Frontal cortex (tissue), 4 donors: ENCODE measurements at places on chromosomes 2 and 18.

DNA sequence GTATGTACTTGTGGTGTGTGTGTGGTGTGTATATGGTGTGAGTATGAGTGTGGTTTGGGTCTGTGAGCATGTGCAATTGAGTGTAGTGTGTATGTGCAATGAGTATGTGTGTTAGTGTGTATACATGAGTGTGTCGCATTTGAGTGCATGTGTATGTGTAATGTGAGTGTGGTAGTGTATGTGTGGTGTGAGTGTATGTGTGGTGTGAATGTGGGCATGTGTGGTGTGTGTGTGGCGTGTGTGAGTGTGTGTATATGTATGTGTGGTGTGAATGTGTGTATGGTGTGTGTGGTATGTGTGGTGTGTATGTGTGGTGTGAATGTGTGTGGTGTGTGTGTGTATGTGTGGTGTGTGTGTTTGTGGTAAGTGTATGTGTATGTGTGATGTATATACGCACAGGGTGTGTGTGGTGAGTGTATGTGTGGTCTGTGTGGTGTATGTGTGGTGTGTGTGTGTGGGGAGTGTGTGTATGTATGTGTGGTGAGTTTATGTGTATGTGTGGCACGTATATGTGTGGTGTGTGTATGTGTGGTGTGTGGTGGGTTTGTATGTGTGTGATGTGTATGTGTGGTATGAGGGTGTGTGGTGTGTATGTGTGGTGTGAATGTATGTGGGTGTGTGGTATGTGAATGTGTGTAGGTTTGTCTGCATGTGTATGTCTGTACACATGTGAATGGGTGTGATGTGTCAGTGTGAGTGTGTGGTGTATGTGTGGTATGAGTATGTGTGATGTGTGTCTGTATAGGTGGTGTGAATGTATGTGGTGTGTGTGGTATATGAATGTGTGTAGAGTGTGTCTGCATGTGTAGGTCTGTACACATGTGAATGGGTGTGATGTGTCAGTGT is 123.4 kb downstream of the DOCK10 start:
- DNase-seq, result no peak

DNA sequence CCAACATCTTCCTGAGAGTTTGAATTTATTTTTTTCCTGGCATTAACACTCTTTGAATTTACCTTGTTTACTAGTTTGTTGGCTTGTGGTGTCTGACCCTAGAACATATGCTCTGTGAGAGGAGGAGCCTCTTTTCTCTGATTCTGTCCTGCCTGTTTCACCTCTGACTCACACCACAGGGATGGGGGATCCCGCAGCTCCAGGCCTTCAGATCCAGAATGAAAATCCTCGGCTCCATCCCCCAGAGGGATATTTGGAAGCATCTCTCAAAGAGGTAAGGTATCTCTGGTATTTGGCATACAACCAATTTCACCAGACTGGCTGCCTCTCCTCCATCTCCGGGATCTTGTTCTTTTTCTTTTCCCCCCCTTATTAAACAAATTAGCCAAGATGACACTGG is 104.7 kb downstream of the GPR39 start:
- DNase-seq, result no peak

DNA sequence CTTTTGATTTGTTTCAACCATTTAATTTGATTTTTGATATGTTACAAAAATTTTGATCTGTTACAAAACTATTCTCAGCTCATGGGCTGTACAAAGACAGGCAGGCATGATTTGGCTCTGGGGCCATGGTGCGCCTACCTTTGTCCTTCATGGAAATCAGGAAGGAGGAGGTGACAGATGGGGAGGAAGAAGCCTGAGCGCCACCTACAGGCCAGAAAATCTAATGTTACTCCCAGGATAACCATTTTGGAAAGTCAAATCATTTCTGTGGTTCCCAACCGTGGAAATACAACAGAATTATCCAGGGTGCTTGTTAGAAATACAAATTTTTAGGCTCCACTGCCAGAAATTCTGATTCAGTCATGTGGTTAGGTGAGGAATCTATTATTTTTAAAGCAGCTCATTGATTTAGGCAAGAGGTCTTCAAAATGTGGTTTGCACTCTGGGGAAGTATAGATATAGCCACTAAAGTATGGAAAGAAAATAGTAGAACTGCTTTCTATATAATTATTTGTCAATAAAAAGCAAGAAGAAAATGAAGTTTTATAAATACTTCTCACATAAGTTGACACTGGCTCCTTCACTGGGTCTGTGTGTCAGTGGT is 93.9 kb downstream of the EVA1A start:
- DNase-seq, result no peak

DNA sequence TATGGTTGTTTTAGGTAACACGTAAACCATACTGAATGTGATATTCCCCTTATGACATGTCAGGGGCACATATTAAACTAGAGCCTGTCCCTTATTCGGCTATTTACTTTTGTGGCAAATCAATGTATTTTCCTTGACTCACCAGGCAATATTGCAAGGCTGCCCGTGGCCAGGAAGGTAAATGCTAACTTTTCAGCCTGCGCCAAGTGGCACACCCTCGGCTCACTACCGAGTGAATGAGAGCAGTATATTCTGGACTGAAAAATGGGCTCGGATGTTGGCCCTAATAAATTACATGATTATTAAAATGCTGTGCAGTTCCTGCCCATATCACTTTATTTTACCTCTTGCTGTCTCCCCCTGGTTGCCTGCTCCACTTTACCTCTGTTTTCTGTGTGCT is 46.7 kb downstream of the POU3F3 start:
- no peak for DNase-seq

- DNase-seq, result no peak
Measured at GRCh38 chr2:180208841-180209240, 201.7 kb upstream of the CWC22 start.

DNA sequence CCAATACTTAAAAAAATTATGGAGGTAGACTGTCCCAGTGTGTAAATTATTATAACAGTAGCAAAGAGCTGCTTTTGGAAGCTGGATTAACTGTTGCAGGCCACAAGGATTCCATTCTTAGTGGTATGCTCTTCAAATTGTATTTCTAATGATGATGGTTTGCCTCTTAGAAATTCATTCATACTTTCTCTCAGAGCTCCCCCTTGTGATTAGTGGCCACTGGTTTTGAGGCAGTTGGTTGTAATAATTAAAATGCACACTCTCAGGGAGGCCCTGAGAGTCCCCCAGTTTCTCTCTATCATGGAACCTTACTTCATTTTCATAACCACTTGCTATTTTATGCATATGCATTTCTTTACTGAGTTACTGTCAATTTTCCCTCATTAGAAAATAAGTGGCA is 122.5 kb downstream of the PLA2R1 start:
- DNase-seq, result no peak
